ENCODE measurements at places on chromosomes 5 and 9.

DNA sequence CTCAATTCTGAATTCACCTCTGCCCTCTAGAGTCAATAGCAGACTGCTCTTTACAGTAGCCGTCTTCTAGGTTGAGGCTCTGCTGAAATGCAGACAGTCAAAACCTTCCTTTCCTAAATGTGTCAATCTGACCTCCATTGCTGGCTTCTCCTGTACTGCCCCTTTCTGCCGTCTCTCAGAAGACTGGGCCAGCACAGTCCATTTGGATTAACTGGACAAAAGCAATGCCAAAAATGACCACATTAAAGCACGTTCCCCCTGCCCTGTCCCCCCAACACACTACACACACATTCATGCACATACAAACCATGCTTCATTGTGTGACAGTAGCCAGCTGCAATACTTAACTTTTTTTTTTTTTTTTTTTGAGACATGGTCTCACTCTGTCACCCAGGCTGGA lies 130.2 kb upstream of the LIFR start:
- DNase-seq = no peak

GRCh38 chr9:109020581-109021511 lies 7.5 kb upstream of the CTNNAL1 start:
- DNase-seq = peak; percentile 3

DNA sequence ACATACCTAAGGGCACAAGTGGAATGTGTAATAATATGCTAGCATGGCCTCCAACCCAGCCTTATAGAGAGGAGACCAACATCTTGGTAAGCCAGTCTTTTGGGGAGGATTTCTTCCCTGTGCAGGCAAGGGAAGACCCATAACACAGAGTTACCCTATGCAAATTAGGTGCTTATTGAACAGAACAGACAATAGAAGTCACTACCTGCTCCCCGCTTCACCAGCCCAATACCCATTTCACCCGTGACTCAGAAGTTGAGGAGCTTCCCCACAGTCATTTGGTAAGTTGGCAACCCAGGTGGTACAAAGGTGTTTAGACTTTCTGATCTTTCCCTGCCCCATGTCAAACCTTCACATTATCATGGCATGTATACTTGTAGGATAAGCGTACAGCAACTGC lies 44.6 kb downstream of the AOPEP start:
- DNase-seq = no peak

GRCh38 chr9:135889564-135890189 lies 17.7 kb downstream of the CAMSAP1 start:
- no peak for DNase-seq

GRCh38 chr5:69206528-69207190 lies 17.3 kb downstream of the CENPH start:
- peak; percentile 53 for DNase-seq

- no peak for DNase-seq
These were observed 20.4 kb downstream of the SLC25A25 start for GRCh38 chr9:128088253-128088945.

GRCh38 chr5:172005708-172006320 lies 624 bp downstream of the FBXW11 start:
- no peak for DNase-seq

- DNase-seq = no peak
These were observed 84.8 kb downstream of the SLC25A46 start for GRCh38 chr5:110823571-110823970.

GRCh38 chr5:13976223-13976622 lies 31.7 kb upstream of the DNAH5 start:
- no peak for DNase-seq

GRCh38 chr5:73483676-73484075 lies 14.6 kb upstream of the BTF3 start:
- no peak for DNase-seq

GRCh38 chr5:132776938-132777208 lies 166 bp downstream of the SEPTIN8 start:
- no peak for DNase-seq

GRCh38 chr5:142016556-142016955 lies 3.7 kb upstream of the GNPDA1 start:
- DNase-seq = no peak

DNA sequence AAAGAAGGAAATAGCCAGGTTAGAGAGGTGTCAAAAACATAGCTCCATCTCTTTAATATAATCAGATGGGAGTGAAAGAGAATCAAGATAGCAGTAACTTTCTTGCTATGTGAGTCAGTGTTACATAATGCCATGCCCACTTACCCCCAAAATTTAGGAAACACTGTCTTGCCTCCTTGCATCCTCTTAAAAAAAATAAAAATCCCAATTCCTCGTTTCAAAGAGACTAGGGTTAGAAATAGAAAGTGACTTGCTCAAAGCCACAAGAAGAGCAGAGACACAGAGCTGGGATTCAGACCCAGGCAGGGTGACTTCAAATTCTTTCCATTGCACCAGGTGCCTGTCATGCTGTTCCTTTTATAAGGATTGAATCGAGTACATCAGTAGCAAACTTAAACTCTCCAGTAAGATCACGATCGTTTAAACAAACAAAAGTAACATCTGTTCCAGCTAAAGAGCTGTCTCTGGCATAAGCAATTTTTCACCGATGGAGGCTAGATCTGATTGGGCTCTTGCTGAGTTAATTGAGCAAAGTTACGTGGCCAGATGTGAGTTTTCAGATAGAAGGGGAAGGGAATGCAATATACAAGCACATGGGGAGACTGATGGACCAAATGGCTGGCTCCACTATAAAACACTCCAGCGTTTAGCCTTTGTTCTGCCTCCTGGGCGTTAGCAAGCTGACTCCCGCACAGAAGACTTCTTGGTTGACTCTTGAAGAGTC lies 176.9 kb downstream of the PALM2AKAP2 start:
- peak; percentile 40 for DNase-seq

All from choroid plexus epithelial cell (primary cell).